Breast epithelium (tissue), 4 donors: ENCODE measurements at places on chromosomes 5 and 9. TPM values are rescaled to one million over a fixed set of nuclear protein-coding genes. Genes with fewer than 3 reads are reported as not detected.

The SPATA31E1 gene
- total RNA-seq = not detected

The GALNT12 gene
- total RNA-seq = 2.6 TPM

The SLC46A2 gene
- 0.66 TPM for total RNA-seq

The QRFP gene
- not detected for total RNA-seq

The SPATA31A6 gene
- total RNA-seq = not detected

DNA sequence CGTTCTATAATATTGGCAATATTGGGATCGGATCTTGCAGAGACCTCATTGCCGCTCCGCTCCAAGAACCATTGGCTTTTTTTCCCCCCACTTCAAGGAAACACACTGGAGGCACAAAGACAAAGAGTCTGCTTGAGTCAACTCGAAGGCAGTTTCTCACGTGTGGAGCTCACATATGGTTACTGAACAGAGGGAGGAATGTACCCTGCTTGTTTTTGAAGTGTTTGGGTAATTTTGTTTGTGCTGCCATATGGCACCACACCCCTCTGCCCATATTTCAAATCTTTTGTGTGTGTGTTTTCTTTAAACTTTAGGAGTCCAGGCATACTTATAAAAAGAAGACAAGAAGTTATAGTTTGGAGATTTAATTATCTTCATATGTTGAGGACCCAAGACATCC lies 595.9 kb downstream of the DTWD2 start:
- no peaks in the 10 kb centered on the region for H3K4me1 ChIP-seq
- no peaks in the 10 kb centered on the region for H3K36me3 ChIP-seq
- no peak overlapping the region for H3K4me3 ChIP-seq
- no peak for DNase-seq

- DNase-seq = no peak
- H3K27me3 ChIP-seq = no peaks in the 10 kb centered on the region
- no peak overlapping the region for H3K27ac ChIP-seq
Observed at GRCh38 chr5:13831351-13831750, 113.1 kb downstream of the DNAH5 start.

- no peak for DNase-seq
- no peak overlapping the region for H3K4me3 ChIP-seq
- H3K27me3 ChIP-seq = no peaks in the 10 kb centered on the region
- no peaks in the 10 kb centered on the region for H3K36me3 ChIP-seq
Observed at GRCh38 chr5:15388866-15389265, 111.1 kb upstream of the FBXL7 start.

GRCh38 chr9:120982836-120983235 lies 56.2 kb upstream of the TRAF1 start:
- H3K4me3 ChIP-seq = no peak overlapping the region
- DNase-seq = no peak
- H3K4me1 ChIP-seq = no peaks in the 10 kb centered on the region
